ENCODE measurements at places on chromosomes 1 and 21. TPM values are rescaled to one million over a fixed set of nuclear protein-coding genes. Genes with fewer than 3 reads are reported as not detected.

DNA sequence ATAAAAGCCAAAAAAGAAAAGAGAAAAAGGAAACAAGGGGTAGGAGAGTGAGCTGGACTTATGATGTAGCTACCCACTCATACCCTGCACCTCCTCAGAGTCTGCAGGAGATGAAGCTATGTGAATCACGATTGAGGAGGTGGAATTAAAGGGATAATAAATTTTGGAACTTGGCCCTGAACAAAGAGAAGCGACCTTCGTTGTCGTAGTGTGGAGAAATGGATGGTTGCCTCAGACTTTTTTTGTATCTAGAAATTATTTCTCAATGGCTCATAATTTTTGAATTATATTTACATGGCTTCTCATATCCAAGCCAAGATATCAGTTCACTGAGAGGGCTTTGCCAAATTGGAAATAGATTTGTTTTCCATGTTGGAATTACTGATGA lies 37.8 kb upstream of the SIPA1L2 start:
- DNase-seq: no peak

GRCh38 chr1:17561561-17561985 lies 22.1 kb downstream of the ARHGEF10L start:
- DNase-seq: no peak

GRCh38 chr1:243286409-243287122 lies 30.7 kb downstream of the SDCCAG8 start:
- no peak for DNase-seq

DNA sequence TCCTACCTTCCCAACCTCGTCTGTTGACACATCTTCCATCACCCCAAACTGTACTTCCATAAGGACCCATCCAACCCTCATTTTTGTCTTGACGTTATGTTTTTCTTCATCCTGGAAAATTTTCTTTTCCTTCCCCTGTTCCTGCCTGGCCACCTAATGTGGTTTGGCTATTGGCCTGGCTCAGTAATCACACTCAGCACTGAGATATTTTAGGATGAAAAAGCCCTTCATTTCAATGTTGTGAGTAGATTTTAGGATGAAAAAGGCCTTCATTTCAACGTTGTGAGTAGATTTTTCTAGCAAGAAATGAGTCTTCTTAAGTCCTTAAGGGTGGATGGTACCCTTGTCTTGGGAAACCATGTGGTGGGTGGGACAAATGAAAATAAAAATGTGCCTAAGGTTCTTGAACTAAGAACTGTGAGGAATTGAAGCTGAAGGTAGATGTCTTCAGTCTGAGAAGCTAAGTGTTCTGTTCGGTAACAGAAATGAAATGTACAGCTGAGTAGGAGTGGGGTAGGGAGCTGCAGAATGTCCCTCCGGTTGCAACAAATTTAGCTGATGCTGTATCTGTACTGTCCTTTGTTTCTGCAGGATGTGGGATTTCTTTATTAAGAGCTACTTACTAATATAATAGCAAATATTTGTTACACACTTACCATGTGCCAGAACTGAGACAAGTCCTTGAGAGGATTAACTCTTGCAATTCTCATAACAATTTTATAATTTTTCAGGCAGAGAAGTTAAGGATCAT lies 36.1 kb downstream of the DNTTIP2 start:
- no peak for DNase-seq

Gene RNU1-3
- total RNA-seq: 294 TPM

Gene CD48
- total RNA-seq: not detected
